ENCODE measurements at places on chromosomes 11 and 22.

DNA sequence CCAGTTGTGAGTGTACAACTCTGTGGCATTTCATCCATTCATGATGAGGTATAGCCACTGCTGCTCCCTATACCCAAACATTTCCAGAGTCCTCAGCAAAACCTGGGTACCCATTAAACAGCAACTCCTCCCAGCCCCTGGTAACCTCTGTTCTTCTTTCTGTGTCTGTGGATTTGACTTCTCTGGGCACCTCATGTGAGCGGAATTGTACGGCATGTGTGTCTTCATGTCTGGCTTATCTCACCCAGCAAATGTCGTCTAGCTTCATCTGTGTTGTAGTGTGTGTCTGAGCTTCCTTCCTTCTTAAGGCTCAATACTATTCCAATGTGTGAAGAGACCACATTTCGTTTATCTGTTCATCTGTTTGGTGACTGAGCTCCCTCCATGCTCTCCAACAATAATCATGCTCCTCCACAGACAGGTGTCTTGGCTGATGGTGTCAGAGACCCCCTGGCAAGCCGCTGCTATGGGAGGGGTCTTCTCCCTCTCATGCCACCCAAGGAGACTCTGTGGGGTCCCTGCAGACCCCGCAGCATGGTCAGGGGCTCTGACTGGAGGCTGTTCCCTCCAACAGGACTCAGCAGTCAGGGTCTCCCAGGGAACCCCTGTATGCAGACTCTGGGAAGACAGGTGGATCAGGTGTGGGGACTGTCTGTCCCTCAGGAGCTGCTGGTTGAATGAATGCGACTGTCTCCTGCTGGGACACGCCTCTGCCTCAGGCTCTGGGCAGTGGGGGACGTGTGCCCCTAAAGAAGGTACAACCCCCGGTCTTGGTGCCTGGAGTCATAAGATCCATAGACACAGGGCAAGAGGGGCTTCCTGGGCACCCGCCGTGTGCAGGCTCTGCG lies 52.7 kb downstream of the SMIM38 start:
- DNase-seq: no peak

GRCh38 chr11:5631969-5632635 lies 7.3 kb downstream of the TRIM34 start:
- no peak for DNase-seq

- DNase-seq: no peak
Observed at GRCh38 chr11:64164392-64165312, 1.3 kb downstream of the MACROD1 start.

GRCh38 chr11:115383431-115383830 lies 120.8 kb downstream of the CADM1 start:
- no peak for DNase-seq

- no peak for DNase-seq
Observed at GRCh38 chr22:22855617-22856308, 31.9 kb upstream of the IGLL5 start.

DNA sequence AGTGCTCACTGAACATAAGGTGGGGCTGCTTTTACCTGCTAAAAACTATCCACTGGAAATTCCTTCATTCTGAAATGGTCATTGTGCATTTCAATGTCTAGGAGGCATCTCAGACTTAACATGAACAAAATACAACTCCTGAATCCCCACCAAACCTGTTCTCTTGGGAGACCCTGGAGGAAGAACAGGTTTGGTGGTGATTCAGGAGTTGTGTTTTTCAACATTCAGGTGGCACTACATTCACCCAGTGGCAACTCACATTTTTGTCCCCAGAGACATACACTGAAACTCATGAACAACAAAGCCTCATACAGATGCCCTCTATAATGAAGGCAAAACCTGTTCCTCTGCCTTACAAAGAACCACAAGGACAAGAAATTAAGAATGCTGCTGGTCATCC lies 64.3 kb upstream of the CYP2D6 start:
- DNase-seq: no peak

DNA sequence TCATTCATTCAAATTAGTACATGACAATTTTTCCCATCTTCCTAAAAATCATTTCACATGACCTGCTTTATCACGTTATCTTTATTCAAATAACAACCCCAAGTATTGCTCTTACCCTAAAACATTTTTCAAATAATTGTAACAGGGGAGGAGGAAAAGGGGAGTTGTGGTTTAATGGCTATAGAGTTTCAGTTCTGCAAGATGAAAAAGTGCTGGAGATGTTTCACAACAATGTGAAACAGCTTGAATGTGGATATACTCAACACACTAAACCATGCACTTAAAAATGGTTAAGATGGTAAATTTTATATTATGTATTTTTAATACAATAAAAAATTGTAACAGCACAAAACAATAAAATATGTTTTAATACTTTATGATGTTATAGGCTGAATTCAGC lies 161.6 kb upstream of the GUCY1A2 start:
- DNase-seq: no peak

DNA sequence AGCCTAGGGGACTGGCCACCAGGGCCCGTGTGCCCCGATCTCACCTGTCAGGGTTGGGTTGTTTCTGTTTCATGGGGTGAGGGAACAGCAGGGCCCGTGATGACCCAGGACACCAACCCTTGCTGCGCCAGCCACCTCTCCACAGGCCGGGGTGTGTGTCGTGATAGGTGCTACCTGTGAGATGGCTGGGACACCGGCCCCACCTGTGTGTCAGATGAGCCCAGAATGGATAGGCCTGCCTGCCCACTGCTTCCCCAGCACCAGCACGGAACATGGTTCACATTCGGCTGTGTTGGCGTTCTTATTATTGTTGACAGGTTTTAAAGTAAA lies 7.1 kb downstream of the CLDN5 start:
- DNase-seq: no peak

DNA sequence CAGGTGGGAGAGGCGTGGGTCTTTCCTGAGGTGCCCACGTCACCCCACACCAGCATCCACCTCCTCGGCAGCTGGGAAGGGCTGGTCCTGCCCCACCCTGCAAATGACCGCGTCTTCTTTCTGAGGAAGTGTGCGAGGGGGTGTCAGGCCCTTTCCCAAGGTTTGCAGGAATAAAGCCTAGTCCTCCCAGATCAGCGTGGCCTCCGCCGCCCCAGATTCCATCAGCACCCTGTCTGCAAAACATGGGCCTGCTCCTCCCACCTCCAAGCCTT lies 14.4 kb upstream of the SLC39A13 start:
- DNase-seq: no peak

DNA sequence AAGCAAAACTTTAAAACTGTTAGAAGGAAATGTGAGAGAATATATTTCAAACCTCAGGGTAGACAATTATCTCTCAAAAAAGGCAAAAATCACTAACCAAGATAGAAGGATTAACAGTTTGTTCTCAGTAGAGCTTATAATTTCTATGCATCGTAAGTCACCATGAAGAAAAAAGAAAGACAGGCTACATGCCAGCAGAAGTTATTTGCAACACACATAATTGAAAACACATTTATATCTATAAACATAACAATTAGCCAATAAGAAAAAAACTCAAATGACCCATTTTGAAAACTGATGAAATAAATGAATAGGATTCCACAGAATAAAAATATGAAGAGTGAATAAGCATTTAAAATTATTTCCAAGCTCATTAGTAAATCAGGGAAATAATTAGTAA lies 24.4 kb upstream of the SNX19 start:
- no peak for DNase-seq

DNA sequence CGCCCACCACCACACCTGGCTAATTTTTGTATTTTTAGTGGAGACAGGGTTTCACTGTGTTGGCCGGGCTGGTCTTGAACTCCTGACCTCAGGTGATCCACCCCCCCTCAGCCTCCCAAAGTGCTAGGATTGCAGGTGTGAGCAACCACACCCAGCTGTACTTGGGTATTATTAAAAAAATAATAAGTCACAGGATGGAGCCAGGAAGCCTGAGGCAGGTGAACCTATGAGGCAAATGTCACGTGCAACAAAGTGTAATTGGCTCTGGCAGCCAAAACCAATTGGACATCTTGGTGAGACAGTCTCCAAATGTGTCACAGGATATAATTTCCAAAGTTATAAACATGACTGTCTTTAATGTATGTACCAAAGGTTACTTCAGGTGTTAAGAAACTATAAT lies 24.0 kb upstream of the MALAT1 start:
- DNase-seq: no peak

- no peak for DNase-seq
Observed at GRCh38 chr11:32529994-32530588, 53.5 kb upstream of the EIF3M start.

GRCh38 chr11:21144531-21144930 lies 475.1 kb downstream of the NELL1 start:
- no peak for DNase-seq

- no peak for DNase-seq
Observed at GRCh38 chr11:44727114-44727372, 281 bp downstream of the TSPAN18 start.

GRCh38 chr22:23279781-23280180 lies 99.5 kb downstream of the BCR start:
- DNase-seq: no peak

DNA sequence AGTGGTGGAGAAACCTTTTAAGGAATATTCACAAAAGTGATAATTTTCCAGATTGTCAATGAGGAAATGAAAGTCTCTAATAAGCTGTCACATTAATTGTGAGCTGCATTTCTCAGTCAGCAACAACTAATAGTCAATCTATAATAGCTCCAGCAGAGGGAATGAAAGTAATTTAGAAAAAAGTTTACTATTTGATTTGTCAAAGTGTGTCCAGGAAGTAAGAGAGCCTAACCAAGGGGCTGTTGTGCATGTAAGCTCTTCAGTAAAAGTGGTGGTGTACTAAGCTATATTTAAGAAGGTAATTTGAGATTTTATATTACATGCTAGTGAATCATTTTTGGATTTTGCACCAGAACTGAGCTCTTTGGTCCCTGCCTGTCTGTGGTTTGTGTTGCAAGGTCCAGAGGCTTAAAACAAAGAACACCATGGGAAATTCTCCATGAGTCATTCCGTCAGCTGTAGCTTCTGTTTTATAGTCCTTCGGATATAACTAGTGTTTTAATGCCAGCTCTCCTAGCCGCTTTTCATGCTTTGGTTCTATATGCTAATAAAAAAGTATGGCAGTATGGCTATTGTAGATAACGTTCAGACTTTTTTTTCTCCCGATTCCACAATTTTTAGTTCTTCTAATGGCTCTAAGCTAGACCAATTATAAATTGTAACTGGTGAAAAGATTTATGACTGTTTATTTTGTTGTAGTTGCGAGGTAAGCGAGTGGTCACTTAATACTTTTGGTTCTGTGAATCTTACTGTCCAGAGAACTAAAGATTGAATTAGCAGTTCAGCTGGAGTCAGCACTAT lies 64.6 kb downstream of the ARHGEF12 start:
- no peak for DNase-seq

DNA sequence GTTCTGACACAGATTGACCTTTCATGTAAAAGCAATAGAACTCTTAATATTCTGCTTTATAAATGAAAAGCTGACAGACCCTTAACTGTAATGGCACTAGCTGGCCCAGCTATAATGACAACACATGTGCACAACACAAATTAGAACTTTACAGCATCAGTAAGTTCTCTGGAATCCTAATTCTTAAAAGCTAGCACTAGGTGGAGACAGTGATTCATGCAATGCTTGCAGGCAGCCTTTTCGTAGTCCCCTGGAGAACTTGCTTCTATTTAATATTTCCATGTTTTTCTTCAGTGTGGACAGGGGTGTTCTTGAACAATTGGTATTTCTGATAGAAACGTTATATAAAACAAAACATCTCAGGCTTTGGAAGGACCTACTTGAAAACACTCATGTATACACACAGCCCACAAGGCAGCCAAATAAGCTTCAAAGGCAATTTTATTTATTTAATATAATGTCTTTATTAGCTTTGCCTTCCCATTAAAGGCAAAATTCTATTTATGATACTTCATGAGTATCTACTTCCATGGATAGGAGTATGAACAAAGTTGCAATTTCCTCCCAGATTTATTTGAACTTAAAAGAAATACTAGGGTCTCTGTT lies 374.3 kb upstream of the MPPED2 start:
- no peak for DNase-seq

DNA sequence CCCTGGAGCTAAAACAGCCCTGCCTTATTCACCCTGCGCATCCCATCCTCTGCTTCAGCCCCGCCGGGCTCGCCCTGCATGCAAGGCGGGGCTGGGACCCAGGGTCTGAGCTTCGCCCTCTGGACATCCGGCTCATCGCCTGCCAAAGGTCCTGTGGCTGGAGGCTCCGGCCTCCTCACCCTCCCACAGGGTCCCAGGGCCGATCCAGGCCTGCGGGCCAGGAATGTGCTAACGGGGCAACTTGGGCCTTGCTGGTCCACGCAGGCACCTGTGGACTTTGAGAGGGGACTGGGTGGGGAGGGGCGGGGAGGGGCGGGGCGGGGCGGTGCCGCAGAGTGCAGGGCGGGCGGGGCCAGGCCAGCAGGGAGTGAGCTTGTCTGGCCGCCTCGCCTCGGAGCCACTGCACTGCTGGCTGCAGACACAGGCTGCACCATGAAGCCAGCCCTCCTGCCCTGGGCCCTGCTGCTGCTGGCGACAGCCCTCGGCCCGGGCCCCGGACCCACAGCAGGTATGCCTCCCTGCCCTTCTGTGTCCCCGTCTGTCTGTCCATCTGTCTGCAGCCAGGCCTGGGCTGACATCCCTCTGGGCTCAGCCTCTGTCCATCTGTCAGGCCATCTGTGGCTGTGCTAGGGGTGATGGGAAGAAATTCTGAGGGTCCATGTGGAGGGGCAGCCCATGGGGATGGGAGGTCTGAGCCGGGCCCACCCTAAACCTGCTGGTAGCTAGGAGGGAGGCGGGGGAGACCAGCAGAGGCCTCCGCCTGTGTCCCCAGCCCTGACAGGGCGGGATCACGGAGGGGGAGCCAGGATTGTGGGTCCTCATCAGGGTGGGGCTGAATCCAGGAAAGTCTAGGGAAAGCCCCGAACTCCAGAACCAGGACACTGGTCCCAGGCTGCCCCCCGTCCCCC lies at the start of gene SUSD2:
Gene SUSD2 (plus strand): TSS at position 400 of the 908 bp plus-strand sequence. CDS start 33 bp downstream, at position 433.
- DNase-seq: no peak

DNA sequence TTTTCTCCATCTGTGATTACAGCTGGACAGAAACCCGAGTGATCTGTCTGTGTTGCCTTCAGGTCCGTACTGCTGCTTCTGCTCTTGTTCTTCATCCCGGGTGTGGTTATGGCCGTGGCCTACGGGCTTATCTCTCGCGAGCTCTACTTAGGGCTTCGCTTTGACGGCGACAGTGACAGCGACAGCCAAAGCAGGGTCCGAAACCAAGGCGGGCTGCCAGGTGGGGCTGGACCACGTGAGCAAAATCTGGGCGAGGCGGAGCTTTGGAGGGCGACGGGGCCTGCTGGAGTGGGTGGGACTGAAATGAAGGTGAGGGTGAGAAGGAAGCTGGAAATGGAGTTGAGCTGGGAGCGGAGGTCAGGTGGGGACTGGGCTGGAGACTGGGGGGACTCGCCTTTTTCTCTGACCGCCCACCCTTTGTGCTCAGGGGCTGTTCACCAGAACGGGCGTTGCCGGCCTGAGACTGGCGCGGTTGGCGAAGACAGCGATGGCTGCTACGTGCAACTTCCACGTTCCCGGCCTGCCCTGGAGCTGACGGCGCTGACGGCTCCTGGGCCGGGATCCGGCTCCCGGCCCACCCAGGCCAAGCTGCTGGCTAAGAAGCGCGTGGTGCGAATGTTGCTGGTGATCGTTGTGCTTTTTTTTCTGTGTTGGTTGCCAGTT lies 11.1 kb downstream of the CCKBR start:
- DNase-seq: no peak

- DNase-seq: no peak
Observed at GRCh38 chr11:1175461-1176223, 17.9 kb downstream of the MUC5AC start.

All from stimulated activated CD4-positive, alpha-beta T cell treated with anti-CD3 and anti-CD28 coated beads, Interleukin-15, amount 100 ng/mL, for 48 hours (primary cell).